Activated CD4-positive, alpha-beta T cell treated with anti-CD3 and anti-CD28 coated beads, Interleukin-2, amount 10 ng/mL, durations not matched to agents 24 days and 14 days (primary cell): ENCODE measurements at places on chromosomes 1 and 21.

- DNase-seq: no peak
Measured at GRCh38 chr1:41856944-41857285, 61.8 kb downstream of the HIVEP3 start.

DNA sequence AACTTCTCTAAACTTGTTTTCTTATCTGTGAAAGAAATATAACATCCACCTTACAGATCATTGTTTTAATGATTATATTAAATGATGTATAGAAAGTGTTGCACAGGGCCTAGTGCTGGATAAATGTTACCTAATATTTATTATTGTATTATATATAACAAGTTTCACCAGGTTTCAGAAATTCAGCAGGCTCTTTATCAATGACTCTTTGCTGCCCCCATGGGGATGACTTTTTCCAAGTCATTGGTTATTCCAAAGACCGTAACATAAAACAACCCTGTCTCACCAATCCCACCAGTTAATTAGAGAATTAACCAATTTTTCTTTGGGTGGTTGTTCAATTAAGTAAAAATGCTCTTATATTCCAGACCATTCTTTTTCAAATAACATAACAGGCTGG is 7.3 kb upstream of the DEDD start:
- DNase-seq: peak; percentile 84

GRCh38 chr1:29289493-29289892 is 53.2 kb downstream of the PTPRU start:
- no peak for DNase-seq

DNA sequence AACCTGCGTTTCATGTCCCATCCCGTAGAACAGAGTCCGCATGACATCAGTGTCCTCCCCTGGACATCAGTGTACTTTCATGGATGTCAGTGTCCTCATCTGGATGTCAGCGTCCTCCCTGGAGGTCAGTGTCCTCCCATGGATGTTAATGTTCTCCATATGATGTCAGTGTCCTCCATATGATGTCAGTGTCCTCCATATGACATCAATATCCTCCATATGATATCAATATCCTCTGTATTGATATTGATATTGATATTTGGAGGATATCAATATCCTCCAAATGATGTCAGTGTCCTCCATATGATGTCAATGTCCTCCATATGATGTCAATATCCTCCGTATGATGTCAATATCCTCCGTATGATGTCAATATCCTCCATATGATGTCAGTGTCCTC is 284.9 kb downstream of the AJAP1 start:
- no peak for DNase-seq

- DNase-seq: no peak
Measured at GRCh38 chr1:248906753-248907661, 972 bp downstream of the PGBD2 start.
